ENCODE measurements at places on chromosomes 4 and X. TPM values are rescaled to one million over a fixed set of nuclear protein-coding genes. Genes with fewer than 3 reads are reported as not detected.
A peak's percentile ranks its signal among the peaks of the same experiment; 100 is the strongest.

GRCh38 chr4:18100657-18101056, 79.1 kb upstream of the LCORL start:
- no peak for DNase-seq

GRCh38 chr4:71184195-71184781, 154.5 kb upstream of the SLC4A4 start:
- DNase-seq = peak; percentile 71

C4orf51 gene
- total RNA-seq = not detected

- peak; percentile 4 for DNase-seq
Observed at GRCh38 chrX:57417827-57418226, 131.3 kb downstream of the FAAH2 start.

- DNase-seq = no peak
Observed at GRCh38 chr4:23022032-23022431, 329.3 kb downstream of the GBA3 start.

DNA sequence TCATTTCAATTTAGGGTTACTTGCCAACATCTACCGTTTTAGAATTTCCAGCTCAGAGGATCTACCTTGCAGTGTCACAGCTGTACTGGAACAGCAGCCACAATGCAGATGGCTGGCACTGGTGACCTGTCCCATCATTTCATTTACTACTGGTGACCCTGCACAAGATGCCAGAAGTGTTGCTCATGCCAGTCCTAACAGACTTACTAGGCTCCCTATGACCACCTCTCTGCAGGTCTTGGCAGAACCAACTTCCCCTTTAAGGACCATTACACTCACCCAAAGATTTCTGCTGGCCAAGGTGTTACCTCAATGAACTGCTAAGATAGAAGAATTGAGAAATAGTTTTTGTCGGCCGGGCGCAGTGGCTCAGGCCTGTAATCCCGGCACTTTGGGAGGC, 106.9 kb downstream of the C4orf51 start:
- no peak for DNase-seq

DNA sequence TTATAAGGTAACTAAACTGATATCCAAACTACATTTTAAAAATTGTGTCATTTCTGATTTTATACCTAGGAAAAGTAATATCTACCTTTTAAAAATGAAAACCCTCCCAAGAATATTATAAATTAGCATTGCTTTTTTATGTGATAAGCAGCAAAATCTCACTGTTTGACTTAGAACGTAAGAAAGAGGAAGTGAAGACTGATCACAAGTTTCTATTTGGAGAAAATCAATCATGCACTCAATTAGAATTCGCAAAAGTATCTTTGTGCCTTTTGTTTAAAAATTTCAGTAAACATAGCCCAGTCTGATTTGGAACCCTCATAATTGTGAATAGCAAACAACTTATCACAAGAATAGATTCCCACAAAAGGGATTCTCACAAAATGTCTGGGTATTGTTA, 142.7 kb downstream of the TENM3 start:
- DNase-seq = no peak

Measured in activated CD8-positive, alpha-beta T cell treated with anti-CD3 and anti-CD28 coated beads for 36 hours (primary cell).